ENCODE measurements at places on chromosomes 6 and 20. TPM values are rescaled to one million over a fixed set of nuclear protein-coding genes. Genes with fewer than 3 reads are reported as not detected.

DNA sequence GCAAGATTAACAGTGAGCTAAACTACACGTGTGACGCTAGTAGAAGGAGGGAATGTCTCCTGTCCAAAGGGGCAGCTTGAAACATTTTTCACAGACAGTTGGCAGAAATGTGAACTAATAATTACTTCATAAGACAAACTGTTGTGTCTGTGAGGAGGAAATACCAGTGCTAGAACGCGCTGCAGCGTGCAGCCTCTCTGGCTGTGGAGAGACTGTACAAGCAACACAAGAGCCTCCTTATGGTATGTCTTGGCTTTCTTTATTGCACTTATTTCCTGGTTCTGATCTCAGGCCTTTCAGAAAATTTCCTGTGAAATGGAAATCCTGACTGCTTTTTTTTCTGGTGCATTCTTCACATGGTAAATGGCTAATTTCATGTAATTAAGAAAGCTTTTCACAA lies 25.3 kb upstream of the TIAM2 start:
- peak; percentile 59 for DNase-seq

DNA sequence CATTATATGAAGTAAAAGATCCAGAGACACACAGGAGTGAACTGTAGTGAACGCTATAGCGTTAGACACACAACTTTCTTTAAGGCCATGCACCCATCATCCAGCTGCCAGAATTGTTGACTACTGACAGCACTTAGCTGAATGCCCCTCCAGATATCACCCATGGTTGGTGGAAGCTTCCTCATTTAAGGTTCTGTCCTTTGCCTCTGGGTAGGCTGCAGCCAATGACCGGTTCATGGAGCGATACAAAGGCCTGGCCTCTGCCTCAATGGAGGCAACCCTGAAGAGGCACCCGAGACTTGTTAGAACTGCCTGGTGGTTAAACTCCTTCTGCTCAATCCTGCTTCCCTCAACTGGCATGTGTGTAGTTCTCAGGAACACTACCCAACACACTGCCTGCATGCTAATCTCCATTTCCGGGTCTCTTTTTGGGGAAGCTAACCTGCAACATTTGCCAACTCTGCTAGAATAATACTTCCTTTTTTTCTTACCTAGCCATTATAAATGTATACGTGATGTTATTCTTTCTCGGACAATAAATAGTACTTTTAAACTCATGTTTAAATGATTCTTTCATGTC lies 49.8 kb upstream of the THEMIS start:
- no peak for DNase-seq

- no peak for DNase-seq
These were observed 380.2 kb downstream of the LAMA2 start for GRCh38 chr6:129263176-129263575.

The LIN28B gene
- not detected for total RNA-seq

The TFAP2D gene
- not detected for total RNA-seq

GRCh38 chr20:14838663-14839628 lies 501.5 kb upstream of the FLRT3 start:
- no peak for DNase-seq

DNA sequence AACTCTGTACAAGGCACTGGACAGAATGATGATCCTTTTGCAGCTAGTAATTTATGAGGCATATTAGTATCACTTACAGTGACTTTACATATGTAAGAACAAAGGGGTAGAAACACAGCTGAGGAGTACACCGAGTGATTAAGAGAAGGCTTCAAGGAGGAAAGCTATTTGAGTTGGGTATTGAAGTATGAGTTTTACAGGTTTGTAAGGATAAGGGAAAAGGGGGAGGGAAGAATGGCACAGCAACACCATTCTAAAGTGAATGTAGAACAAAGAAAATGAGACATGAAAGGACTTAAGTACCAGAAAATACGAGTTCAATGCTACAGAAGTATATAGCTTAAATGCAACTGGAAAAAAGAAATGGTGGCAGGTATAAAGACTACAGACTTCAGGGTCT lies 5.5 kb downstream of the CDK19 start:
- no peak for DNase-seq

The ZBTB22 gene
- 10.3 TPM for total RNA-seq

GRCh38 chr20:50153500-50154377 lies at the start of gene PEDS1:
TSS of gene PEDS1 (minus strand) at chr20:50153723. CDS start at chr20:50153637, 86 bp downstream.
- DNase-seq: peak; percentile 98

DNA sequence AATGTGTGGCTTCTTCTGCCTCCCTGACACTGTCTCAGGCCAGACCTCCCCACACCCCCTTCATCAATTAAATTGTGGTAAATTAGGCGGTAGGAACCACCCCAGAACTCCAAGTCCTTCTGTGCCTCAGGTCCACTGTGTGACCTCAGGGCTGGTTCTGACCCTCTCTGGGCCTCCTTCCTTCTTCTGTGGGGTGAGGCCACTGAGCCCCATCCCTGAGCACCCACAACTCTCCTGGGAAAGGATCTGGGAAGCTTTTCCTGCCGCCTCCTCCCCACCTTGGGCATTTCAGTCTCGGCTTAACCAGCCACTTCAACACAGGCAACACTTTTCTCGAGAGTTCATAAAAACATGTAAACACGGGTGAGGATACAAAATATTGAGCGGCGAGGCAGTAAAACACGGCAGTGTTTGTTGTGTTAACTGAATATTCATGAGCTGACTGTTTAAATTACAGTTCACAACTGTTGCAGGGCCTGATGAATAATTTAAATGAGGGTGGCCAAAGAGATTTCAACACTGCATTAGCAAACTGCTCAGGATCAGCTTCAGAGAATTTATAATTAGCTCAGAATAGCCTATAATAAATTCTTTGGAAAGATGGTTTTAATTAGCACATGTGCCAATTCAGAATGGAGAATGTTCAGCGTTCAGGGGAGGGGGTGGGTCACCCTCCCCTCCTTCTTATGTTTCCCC lies 112.1 kb downstream of the TOX2 start:
- DNase-seq: no peak

The ROS1 gene
- total RNA-seq: not detected

DNA sequence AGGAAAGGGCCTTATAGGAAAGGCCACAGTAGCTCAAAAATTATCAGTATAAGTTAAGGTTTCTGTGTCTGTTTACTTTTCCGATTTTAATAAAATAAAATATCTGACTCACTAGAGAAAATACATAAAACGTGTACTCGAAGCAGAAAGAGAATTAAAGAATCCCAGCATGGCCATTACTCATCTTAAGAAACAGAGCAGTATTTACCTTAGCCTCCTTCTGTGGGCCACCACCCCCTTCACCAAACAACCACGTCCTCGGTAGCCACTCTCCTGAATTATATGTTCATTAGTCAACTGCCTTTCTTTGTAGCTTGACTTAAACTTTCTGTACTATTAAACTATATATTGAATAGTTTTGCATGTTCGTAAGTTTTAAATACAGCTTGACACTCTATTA lies 72.2 kb upstream of the SPTLC3 start:
- no peak for DNase-seq
